ENCODE measurements at places on chromosomes 5 and 9.

- no peak for DNase-seq
Observed at GRCh38 chr5:132808448-132808847, 4.7 kb upstream of the SOWAHA start.

DNA sequence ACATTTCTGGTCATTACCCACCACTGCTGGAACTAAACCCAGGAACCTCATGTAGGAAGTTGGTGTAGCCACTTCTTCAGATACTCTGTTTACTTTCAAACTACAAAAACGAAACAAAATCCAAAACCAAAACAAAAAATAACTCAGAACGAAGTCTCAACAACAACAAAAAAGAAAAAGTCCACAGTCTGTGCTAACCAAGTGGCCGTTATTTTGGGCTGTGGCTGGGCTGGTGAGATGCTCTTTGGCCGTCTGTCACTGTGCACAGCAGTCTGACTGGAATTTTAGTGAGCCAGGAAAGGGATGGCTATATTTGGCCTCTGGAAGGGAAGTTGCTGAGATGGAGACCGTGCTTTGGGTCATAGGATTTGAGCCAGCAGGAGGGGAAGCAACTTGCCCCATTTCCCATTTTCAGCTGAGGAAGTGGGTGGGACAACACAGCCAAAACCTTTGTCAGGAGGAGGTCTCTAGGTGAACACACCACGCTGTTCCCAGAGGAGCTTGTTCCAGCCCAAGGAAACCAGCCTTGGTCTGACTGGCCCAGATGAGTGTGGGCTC, 334.1 kb downstream of the ZSWIM6 start:
- DNase-seq, result no peak

- DNase-seq, result no peak
Observed at GRCh38 chr5:76528547-76529331, 94.5 kb downstream of the F2RL2 start.

DNA sequence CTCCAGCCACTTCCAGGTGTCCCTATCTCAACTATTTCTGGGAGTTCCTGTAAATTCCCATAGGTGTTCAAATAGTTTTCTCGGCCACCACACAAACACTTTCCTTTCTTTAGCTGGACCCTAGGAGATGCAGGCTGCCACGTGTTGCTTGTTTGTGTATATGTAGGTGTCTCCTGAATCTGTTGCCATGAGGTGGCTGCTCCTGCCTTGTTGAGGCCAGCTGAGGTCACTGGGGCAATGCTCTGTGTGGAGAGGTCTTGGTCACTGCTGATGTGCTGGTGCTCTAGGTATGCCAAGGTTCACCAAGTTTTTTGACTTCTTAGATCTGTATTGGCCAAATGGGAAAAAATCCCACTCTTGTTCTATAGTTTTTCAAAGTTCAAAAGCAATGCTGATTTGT, 132.5 kb upstream of the CHD1 start:
- DNase-seq, result no peak

DNA sequence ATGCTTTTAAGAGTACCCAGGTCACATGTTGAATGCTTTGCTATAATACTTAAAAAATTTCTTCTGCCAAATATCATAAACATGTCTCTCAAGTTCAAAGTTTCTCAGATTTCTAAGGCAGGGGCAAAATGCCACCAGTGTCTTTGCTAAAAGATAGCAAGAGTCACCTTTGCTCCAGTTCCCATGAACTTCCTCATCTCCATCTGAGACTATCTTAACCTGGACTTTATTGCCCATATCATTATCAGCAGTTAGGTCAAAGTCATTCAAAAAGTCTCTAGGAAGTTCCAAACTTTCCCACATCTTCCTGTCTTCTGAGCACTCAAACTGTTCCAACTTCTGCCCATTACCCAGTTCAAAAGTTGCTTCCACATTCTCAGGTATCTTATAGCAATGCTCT, 307.6 kb upstream of the TNC start:
- DNase-seq, result no peak

DNA sequence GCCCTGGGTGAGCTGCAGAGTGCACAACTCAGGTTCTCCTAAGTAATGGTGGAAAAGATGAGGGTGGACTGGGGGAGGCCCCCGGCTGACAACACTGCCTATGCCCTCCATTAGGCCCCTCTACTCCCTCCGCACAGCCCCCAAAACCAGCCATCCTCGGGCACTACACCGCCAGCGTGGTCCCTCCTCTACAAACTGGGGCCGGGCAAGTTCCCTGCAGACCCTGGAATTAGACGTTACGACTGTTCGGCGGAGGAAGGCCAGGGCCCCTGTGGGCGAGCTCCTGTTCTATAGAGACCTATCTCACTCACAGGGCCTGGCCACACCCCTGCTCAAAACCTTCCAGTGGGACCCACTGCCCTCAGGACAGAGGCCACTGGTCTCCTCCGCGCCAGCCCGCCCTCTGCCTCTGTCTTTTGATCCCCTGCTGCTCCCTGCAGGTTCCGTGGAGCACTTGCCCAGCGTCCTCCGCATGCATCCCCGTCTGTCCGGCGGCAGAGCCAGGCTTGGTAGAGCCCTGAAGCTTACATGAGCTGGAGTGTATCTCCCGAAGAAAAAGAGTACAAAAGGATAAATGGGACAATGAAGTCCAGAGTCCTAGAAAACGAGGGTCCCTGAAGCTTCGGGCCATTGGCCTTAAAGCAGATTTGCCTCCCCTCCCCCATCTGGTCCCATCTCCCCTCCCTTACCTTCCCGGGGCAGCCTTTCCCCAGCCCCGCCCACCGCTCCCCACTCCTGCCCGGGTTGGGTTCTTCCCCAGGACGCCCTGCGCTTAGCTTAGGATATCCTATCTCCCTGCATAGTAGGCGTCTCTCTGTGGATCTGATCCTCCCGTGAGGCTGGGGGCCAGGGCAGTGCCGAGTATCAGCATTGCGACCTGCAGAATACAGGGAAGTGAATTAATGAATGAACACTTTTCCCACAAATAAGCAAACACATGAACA, 71.3 kb downstream of the HRH2 start:
- DNase-seq, result no peak

DNA sequence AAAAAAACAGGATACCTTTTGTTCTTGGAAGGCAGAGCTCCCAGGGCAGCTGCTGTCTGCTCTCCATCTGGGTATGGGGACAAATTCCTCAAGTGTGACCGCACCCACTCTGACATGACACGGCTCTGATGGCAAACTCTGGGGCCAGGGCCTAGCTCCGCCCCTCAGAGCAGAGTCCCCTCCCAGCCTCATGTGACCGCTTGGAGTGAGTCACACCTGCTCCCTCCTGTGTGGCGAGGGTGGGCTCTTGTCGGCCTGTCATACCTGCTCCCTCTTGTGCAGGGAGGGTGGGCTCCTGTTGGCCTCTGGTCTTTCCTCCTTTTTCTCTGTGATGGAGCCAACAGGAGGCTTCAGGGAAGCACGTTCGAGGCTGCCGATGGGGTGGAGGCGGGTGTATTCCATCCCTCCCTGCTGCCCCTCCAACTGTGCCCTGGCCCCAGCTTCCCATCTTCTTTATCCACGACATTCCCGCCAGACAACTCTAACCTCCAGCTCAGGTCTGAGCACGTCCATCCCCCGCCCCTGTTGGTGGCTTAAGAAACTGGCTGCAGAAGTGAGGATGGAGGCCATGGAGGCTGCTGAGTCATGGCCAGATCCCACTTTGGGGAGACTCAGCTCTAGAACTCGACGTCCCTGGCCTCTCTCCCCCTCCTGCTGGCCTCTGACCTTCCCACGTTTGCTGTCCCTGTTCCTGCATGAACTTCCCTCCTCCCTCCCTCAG, 65.3 kb downstream of the OLFM1 start:
- no peak for DNase-seq

DNA sequence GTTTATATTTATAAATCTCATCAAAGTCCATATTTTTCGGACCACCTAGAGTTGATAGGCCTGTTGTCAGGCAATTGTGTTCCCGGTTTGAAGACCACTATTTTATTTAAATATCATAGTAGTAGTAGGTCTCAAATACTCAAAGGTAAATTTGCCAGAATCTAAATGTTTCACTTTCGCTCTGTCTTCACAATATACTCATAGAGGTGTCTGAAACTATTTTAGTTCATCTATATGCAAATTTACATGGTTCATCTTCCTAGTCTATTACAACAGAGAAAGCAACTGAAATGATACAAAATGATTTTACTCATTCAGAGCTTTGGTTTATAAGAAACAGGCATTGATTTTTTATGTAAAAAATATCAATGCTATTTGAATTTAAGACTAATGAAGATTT, 1897.5 kb downstream of the EFNA5 start:
- DNase-seq, result no peak

GRCh38 chr9:87613265-87614111, 112.4 kb upstream of the CTSL start:
- DNase-seq, result no peak

DNA sequence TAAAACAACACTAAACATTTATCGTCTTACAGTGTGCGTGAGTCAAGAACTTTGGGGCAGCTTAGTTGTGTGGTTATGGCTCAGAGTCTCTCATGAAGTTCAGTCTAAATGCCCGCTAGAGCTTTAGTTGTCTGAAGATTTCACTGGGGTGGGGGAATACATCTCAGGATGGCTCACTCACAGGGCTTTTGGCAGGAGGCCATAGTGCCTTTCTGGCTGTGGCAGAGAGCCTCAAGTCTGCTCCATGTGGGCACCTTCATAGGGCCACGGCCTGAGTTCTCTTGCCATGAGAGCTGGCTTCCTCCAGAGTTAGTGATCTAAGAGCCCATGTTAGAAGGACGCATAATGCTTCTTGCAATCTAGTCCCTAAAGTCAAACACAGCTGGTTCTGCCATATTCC, 258.8 kb upstream of the NUDT12 start:
- DNase-seq, result no peak

DNA sequence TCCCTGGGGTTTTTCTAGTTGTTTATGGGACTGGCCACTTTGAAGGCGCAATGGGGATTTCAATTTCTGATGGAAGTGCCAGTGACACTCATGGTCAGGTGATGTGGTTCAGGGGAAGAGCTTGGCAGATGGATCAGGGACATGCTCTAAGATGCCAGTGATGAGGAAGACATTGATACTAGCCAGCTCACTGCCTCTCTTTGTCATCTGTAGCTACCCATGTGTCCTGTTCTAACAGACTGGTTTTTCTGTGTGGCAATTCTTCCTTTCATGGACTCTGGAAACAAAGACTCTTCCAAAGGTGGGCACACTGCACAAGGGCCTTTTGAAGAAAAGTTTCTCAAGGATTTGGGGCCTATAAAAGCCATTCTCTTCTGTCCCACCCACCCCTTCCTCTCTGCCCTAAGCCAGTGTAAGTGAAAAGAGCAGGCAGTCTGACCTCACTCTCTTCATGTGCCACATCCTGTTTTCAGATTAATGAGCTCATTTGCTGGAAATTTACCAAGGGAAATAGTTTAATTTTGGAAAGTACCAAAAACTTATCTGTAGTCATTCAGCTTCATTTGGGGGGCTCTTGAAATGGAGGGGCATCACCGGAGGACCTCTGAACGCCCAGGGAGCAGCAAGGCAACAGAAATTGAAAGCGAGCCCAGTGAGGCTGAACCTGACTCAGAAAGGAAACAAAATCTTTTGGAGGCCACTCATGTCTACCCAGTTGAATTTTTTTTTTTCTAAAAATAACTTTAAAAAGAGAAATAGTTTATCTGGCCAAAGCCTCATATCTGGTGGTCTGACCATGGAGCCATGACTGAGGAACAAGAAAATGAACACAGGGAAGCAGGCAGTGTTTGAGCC, 4.9 kb upstream of the TRAF1 start:
- DNase-seq, result no peak

GRCh38 chr9:16252616-16253015, 617.9 kb downstream of the BNC2 start:
- DNase-seq, result no peak

GRCh38 chr5:87653242-87653641, 240.5 kb upstream of the CCNH start:
- no peak for DNase-seq

GRCh38 chr9:2385746-2386145, 235.8 kb upstream of the VLDLR start:
- DNase-seq, result no peak

DNA sequence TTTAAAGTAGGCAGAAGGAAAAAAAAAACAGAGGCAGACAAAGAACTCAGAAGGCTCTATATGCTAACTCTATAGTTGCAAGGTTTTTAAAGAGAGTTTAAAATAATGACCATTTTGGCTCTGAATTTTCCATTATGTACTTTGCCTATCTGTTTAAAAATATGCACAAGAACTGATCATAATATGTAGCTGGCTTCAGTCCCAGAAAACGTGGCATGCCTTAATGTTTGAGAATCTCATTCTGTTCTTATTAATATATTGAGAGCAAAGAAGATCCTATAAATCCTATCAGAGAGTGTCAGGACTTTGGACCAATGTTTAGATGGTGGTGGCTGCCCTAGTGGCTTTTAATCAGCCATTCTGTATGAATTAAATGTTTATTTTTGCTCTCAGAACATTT, 121.5 kb downstream of the JMY start:
- no peak for DNase-seq

DNA sequence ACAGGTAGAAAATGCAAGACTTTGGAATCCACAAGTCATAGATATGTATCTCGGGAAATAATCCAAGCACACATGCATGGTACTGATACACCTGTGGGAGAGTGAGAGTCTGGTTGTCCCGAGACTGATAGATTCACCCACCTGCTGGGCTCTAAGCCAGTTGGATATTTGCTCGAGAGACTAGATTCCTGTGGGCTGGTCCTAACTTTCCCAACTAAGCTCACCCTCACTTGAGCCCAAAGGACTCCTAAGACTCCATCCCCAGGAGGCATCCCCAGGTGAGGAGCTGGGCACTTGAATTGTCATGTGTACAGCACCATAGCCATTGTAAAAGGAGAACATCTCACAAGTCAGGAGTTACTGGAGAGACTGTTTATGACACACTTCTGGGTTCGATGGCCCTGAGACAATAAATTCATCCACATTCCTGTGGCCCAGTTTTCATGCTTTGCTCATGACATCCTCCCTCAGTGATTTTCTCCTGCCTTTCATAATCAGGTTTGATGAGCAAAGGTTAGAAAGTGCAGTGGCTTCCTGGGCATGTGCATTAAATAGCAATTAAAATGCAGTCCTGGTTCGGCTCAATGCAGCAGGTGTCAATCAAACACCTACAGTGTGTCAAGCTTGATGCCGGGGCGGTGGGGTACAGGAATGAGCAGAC, 18.1 kb downstream of the SLC1A1 start:
- DNase-seq, result no peak

GRCh38 chr9:126456441-126457174, 130.0 kb downstream of the MVB12B start:
- DNase-seq, result no peak

- no peak for DNase-seq
Observed at GRCh38 chr5:37554405-37554739, 175.3 kb downstream of the WDR70 start.

DNA sequence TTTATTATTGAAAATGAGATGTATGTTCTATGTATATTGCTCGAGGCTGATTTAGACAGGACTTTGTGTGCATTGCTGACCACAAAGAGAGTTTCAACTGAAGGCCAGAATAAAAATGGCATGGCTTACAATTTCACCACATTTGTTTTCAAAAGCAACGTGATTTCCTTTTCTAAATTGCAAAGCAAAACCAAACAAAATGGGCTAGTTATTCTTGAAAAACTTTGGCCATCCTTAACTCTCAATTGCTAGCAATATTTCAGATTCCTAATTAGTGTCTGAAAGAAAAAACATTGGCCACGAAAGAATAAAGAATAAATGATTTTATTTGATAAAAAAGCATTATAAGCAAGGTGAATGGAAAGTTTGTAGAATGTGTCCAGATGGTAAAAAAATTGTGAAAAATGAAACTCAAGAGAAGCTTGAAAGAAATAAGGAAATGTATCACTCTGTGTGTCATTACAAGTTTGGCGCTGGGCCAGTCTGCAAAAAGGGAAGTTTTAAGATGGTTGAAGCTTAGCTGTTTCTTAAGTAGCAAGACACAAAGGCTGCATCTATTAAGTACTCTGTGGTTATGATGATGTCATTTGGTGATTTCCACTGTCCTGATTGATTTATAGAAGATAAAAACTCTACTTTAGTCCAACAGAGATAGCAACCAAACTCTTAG, 89.2 kb upstream of the PRLR start:
- DNase-seq, result peak; percentile 21
